ENCODE measurements at places on chromosomes 16 and 17.

GRCh38 chr17:6554871-6555330 lies 1.5 kb downstream of the PITPNM3 start:
- no peak for DNase-seq

DNA sequence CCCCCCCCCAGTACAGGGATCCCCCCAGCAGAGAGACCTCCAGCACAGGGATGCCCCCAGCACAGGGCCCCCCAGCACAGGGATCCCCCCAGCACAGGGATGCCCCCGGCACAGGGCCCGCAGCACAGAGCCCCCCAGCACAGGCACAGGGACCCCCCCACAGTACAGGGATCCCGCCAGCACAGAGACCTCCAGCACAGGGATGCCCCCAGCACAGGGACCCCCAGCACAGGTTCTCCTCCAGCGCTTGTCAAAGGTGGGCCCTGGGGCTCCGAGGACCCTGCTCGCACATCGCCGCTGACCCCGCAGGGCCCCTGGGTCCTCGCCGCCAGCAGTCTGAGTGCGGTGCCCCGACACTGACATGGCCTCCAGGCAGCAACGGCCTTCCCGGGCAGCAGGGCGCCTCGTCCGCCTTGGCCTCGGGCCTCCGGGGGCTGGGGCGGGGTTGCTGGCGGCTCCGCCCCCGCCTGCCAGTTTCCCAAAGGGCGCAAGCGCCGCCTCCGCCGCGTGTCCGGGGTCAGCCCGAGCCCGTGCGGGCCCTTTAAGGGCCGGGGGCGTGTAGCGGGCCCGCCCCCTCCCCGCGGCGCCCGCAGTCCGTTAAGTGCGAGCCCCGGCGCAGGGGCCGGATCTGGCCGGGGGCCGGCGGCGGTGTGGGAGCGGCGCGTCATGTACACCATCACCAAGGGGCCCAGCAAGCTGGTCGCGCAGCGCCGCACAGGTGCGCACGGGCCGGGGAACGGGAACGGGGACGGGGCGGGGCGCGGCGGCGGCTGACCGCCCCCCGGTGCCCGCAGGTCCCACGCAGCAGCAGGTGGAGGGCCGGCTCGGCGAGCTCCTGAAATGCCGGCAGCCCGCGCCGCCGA lies at the start of gene MCRIP2:
MCRIP2 (plus strand) TSS at position 503 of the 863 bp plus-strand sequence; CDS start at position 667, 164 bp downstream.
- DNase-seq: peak; percentile 71

- DNase-seq: no peak
Observed at GRCh38 chr17:51133365-51133764, 12.7 kb upstream of the SPAG9 start.

GRCh38 chr16:79834720-79835119 lies 234.2 kb upstream of the MAF start:
- no peak for DNase-seq

- DNase-seq: no peak
Observed at GRCh38 chr16:11627822-11628457, 40.3 kb upstream of the SNN start.

DNA sequence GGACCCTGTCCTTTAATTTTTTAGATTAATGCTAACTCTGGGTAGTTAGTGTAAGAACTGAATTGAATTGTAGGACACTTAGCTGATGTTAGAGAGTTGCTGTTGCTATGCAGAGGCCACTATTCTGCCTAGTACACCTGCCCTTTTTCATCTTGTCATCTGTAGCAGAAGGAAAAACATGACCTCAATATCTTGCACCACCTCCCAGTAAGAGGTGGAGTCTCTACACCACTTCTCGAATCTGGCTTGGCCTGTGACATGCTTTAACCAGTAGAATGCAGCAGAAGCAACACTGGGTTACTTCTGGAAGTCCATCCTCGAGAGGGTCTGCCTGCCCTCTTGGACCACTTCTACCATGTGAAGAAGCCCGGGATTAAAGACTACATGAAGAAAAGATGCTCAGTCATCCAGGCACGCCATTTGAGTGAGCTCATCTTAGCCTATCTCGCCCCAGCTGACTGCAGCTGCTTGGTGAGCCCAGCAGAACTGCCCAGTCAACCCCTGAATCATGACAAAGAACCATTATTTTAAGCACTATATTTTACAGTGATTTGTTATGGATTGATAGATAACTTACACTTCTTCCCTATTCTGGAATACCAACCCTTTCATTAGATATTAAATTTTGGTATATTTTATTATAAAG lies 153.5 kb downstream of the MYO1D start:
- no peak for DNase-seq

- no peak for DNase-seq
Observed at GRCh38 chr17:16418685-16419068, 3.3 kb downstream of the TRPV2 start.

GRCh38 chr17:32590974-32591373 lies 104.2 kb downstream of the CDK5R1 start:
- no peak for DNase-seq

DNA sequence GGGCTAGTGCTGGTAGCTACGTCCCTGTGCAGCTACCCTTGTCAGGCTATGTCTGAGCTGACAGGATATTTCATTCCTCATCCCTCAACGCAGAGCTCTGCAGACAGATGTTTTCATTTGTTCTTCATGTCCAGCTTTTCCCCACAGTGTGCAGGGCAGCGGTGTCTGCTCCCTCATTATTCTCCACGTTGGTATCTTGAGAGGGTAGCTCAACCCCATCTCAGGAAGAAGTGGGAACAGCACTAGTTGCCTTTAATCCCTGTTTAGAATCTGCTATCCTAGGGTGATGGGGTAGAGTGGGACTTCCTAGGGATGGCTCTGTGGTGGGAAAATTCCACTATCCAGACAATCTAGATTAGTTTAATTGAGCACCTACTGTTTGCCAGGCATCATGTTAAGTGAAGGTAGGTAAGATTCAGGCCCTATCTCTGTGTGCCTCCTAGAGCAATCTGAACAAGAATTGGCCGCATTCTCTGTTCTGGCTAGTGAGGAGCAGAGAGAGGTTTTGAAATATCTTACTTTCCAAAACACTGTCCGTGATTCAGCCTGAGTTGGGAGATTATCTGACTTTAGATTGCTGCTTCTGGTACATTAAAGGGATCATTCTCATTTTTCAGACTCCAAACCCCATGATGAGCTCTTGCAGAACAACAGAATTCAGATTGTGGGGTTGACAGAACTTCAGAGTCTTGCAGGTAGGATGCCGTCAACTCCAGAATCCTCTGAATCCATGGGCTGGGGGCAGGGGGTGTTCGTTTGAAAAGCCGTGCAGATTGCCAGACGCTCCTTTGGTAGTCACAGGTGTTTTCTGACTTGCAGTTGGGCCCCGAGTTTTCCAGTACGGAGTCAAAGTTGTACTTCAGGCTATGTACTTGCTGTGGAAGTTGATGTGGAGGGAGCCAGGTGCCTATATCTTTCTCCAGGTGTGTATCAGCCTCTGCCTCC lies 963 bp downstream of the ALG1 start:
- DNase-seq: no peak

DNA sequence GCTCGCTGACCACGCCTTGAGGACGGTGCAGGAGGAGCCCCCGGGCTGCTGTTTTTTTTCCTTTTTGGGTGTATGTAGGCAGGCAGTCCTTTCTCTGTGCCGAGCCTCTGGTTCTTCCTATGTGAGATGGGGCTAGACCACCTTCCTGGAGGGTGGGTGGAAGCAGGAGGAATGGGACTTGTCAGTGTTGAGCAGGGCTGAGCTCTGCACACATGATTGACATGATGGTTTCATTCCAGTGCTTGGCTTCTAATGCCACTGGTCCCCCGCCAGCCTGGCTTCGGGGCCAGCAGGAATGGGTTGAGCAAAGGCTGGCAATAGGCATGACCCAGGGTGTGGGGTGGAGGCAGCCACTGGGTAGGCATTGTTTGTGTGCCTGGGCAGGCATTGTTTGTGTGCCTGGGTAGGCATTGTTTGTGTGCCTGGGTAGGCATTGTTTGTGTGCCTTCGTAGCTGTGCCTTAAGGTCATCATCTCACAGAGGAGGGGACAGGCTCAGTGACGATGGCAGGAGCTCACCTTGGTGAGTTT lies 14.2 kb upstream of the ADCY7 start:
- DNase-seq: no peak

- no peak for DNase-seq
Observed at GRCh38 chr16:51236583-51236982, 85.5 kb upstream of the SALL1 start.

GRCh38 chr16:86593913-86594620 lies 15.7 kb downstream of the FOXL1 start:
- no peak for DNase-seq

- no peak for DNase-seq
Observed at GRCh38 chr17:5640726-5641125, 56.4 kb upstream of the NLRP1 start.

GRCh38 chr16:84690088-84690819 lies 9.5 kb upstream of the USP10 start:
- no peak for DNase-seq

- peak; percentile 61 for DNase-seq
Observed at GRCh38 chr17:7045492-7046126, 1.7 kb upstream of the SLC16A11 start.

DNA sequence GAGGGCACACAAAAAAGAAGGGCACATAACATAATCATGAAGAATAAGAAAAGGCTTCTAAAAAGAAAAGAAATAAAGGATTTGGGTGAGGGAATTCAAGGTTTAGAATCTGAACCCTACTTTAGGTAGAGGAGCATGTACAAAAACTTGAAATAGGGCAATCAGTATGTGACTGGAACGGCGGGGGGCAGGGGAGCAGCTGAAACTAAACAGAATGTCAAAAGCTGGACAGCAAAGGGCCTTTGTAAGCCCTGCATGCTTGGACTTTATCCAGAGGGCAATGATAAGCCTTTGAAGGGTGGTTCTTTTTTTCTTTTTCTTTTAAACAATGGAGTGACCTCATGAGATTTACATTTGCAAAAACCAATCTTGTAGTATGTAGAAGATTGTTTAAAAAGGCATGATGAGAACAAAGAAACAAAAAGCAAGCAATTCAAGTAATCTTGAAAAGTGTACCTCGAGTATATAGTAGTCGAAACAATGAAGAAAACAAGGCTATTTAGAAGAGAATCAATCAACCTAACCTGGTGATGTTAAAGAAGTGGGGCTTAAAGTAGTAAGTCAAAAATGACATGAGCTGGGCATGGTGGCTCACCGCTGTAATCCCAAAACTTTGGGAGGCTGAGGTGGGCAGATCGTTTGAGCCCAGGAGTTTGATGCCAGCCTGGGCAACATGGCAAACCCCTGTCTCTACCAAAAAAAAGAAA lies 46.7 kb upstream of the ANKFY1 start:
- DNase-seq: no peak

GRCh38 chr16:54897930-54898329 lies 32.7 kb upstream of the IRX5 start:
- no peak for DNase-seq

DNA sequence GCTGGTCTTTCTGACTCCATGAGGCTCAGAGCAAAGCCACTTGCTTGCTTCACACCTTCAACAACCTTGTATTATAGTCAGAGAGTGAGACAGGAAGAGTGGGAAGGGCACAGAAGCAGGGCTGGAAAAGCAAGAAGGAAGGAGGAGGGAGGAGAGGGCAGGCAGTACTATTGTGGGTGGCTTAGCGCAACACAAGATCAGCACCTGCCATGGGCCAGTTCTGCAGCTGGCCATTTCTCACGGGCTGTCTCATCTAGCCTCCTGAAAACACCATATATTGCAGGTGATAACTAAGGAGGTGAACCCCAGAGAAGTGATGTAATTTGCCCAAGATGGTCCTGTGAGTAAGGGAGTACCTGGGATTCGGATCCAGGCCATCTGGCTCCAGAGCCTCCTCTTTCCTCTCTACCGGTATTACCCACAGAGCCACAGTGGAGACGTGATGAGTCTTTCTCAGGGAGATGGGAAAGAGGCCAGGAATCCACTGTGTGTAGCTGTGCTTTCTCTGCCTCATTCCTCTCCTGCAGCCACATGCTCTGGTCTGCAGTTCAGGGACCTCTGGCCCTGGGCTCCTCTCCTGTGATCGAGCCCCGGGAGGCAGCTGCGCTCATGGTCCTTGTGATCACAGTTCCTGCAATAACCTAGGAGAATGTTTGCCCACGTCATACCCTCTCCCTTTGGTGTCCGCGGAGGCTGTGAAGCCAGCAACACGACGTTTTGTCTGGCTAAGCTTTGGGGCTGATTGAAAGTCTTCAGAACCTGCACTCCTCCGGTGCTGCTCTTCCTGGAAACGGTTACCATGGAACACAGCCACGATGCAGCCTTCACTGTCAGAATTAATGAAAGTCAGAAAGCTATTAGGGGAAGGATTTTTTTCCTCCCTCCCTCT lies 178.1 kb upstream of the CCL2 start:
- no peak for DNase-seq

- no peak for DNase-seq
Observed at GRCh38 chr17:2867441-2868424, 71.5 kb downstream of the RAP1GAP2 start.

- DNase-seq: no peak
Observed at GRCh38 chr17:82108496-82108945, 10.5 kb upstream of the FASN start.

DNA sequence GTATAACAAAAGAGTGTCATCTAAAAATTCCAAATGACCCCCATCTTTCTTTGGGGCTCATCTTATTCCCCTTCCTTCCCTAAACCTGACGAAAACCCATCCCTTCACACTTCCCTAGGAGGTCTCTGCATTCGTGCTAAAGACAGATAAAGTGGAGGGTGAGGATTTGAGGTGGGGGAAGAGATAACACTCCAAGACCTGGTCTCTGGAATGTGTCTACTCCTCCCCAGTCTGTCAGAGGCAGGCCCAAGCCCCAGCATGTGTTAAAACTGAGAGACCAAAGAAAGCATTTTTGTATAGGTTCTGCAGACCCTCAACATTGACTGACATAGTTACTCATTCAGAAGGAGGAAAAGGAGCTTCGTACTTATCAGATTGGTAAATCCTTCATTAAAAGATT lies 11.0 kb upstream of the LHX1 start:
- no peak for DNase-seq

DNA sequence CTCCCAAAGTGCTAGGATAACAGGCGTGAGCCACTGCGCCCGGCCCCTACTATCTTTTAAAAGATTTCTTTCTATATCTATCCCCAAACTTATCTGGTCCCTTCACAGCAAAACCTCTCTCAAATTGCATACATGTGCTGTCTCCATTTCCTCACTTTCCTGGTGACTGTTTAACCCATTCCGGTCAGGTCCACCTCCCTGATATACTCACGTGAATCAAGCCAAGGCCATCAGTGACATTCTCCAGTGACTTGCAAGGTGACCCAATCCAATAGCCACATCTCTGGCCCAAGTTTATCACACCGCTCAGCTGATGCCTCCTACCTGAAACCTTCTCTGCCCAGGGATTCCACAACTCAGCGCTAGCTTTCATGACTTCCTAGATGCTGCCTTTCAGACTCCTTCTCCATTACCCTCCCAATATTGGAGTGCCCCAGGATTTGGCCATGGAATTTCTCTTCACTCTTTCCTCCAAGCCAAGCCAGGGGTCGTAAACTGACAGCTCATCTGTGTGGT lies 1.4 kb upstream of the CTCF start:
- no peak for DNase-seq
